ENCODE measurements at places on chromosomes 5 and 9.

DNA sequence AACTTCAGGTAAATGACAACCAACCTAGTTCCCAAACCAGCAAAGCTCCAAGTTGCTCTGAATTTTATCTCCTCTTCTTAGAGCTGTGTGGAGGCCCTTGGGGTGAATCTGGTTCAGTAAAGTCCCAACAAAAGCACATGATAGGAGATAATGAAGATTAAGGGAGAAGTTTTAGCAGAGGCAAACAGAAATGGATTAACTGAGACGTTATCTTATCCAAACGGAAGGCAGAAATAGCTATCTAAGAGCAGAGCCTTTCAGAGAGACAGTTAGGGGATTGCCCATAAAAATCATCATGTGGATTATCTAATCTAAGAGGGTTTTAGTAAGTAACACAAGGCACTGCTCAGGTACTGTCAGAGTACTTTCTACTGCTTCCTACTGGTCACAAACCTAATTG lies 183.9 kb upstream of the ZNF618 start:
- DNase-seq, result no peak

DNA sequence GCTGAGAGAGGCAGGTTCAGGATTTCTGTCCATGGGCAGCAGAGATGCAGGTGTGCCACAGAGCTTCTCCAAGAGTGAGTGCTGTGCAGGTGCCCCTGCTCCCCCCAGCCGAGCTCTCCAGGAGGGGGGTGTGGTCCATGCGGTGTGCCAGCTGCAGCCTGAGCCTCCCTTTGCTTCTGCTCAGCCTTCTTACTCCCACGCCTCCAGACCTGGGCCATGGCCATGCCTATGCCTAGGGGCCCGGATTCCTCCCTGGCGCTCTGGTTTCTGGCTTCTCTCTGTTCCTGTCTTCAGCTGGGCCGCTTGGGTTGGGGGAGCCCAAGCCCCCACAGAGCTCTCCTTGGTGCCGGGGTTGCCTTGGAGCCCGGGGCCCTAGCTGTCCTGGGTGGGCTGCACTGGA lies 133.3 kb downstream of the CACNA1B start:
- DNase-seq, result no peak

GRCh38 chr9:19199012-19199411 lies 31.5 kb upstream of the DENND4C start:
- no peak for DNase-seq

DNA sequence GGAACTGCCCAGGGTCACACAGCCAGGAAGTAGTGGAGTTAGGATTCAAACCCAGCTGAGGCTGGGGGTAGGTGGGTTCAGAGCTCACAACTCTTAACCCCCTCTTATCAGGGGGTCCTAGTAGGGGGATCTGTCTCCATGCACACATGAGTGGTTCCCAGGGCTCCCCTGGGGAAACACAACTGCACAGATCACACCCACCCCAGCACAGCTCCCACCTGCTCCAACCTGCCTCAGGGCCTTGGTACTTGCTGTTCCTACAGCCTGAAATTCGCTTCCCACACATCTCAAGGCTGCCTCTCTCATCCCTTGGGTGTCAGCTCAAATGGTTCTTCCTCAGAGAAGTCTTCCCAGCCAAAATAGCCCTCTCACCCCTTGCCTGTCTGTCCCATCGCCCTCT lies 4.8 kb downstream of the SNCB start:
- DNase-seq, result no peak

DNA sequence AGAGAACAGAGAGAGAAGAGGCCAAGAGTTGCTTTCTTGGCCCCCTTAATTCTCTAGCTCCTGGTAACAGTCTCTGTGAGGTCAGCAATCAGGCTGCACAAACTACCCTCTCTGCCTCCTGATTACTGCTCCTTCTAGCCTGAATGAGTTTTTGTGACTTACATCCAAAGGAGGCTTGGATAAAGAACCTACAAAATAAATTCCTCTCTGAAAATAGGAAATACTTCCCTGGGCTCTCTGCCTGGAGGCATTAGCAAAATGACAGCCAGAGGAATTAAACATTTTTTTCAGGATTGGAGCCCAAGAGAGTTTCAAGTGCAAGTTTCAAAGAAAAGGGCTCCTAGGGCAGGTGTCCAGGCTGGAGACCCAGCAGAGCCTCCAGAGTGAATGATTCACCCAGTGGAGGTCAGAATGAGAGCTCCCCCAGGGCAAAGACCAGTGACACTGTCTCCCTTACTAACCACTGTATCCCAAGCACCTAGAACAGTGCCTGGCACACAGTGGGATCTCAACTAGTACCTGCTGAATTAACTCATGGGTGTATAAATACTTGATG lies 162.5 kb downstream of the SPOCK1 start:
- no peak for DNase-seq

GRCh38 chr5:152309926-152310450 lies 95.1 kb downstream of the NMUR2 start:
- DNase-seq, result no peak

GRCh38 chr5:138604176-138604785 lies 29.1 kb upstream of the HSPA9 start:
- DNase-seq, result no peak

DNA sequence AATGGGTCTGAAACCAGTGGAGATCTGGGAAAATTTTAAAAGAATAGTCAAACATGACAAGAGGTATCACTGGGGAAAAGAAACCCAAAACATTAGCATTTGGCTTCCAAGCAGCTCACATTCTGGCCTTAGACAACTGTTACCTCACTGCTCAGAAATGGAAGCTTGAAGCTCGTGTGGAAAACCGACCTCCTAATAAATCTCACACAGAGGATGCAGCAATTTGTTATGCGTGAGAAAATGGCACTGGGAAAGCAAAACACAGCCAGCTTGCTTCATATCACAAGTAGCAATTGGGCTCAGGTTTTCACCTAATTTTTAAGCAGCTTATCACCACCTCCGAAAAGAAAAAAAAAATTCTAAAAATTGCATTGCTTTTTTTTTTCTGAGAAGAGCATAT lies 103.3 kb upstream of the TAS2R1 start:
- no peak for DNase-seq

DNA sequence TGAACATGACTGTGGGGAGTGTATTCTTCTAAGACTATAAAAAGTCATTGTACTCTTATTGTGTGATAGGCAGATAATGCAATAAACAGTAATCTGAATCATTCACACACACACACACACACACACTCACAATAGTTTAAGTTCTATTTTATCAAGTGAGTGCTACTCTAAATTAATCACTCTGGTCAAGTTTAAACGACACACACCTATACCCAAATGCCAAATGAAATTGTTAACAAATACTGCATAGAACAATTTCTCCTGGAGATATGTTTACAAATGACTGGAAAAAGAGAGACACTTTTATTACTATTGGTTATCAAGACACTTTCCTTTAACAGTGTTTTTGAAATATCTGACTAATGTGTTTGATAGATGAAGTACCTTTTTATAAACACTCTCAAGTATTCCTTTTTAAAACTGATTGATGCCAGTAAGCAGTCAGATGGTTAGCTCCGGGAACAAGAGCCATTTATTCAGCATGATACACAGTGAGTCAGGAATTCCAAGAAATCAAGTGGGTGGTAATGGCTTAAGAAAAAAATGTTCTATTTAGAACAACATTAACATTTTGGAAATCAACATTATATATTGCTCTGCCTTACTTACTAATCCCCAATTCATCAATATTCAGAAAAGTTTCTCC lies 521.6 kb upstream of the ST8SIA4 start:
- no peak for DNase-seq

- no peak for DNase-seq
Measured at GRCh38 chr9:114522286-114522685, 17.0 kb upstream of the WHRN start.

- DNase-seq, result no peak
Measured at GRCh38 chr5:98104454-98105188, 668.8 kb upstream of the RGMB start.

DNA sequence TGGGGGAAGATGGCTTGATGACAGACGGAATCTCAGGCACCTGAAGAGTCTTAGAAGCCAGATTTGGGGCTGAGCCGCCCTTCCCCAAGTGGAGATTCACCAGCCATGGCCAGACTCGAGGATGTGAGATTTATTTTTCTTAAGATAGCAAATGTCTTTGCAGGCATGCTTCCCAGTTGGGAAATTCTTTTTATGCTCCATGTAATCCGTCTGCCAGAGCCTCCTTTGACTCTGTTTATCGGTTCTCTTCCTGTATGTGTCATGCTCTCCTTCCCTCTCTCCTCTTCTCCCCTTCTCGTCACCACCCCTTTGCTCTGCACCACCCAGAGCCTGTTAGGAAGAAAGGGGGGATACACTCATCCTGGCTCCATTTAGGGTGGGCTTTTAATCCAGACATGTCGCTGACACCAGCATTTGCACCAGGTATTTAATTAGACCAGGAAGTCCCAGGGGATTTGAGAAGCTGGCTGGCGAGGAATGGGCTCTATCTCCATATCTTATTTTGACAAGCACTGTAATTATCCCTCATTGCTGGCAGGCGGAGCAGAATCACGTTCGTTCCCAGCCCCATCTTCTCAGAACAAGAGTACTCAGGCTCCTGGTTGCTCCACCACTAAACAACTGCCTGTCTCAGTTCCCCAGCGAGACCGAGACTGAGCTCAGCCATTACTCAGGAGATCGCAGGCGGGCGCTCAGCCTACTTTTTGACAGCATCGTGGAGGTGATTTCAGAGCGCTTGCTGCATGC lies 50.9 kb downstream of the KCNIP1 start:
- DNase-seq, result no peak

DNA sequence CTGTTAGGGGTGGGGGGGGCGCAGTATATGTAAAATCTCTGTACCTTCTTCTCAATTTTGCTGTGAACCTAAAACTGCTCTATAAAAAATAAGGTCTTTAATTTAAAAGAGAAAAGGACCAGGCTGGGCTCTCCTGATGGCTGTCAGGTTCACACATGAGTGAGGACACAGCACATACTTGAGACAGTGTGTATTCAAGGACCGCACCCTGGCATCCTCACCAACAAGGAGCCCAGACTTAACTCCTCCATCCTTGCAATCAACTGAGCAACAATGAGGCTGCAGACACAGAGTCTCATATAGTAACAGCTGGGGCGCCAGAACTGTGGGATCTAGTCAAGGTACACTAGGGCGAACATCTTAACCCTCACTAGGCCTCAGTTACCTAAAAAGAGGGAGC lies 9.8 kb downstream of the TNIP1 start:
- DNase-seq, result no peak

DNA sequence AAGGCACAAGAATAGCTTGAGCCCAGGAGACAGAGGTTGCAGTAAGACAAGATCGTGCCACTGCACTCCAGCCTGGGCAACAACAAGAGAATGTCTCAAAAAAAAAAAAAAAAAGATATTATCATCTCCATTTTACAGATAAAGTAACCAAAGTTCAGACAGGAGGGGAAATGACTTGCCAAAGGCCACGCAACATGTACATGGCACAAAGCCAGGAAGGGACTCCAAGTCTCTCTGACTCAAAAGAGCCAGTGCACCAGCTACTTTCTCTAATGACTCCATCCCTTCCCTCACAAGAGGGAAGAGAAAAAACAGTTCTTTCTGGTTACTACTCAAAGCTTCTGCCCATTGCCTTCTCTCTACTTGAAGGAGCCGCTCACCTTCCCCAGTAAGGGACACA lies 34.1 kb downstream of the SIL1 start:
- DNase-seq, result no peak

GRCh38 chr9:81053298-81054025 lies 635.9 kb downstream of the TLE1 start:
- DNase-seq, result no peak

GRCh38 chr9:15873573-15874177 lies 320.8 kb downstream of the CCDC171 start:
- no peak for DNase-seq

GRCh38 chr9:130107234-130107861 lies 53.6 kb downstream of the GPR107 start:
- peak; percentile 66 for DNase-seq

DNA sequence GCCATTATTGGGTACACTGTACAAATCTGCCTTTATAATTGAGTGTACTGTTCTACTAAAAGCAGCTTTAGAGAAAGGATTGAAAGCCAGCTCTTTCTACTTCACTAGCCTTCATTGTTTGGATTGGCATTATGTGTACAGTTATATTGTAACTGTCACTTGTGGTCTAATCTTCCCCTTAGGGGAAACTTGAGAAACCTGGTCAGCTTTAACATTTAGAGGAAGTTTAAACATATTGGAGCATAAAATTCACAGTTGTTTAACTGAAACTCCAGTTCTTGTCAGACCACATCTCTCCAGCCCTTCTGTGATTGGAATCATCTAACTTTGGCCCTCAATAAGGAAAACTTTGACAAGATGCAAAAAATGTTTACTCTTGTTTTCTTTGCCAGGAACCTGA lies 24.6 kb downstream of the PIK3R1 start:
- no peak for DNase-seq

GRCh38 chr5:137600721-137601360 lies 101.7 kb upstream of the SPOCK1 start:
- no peak for DNase-seq
